Activated naive CD8-positive, alpha-beta T cell treated with anti-CD3 and anti-CD28 coated beads, Interleukin-2, amount 10 ng/mL, durations not matched to agents 7 days and 5 days (primary cell): ENCODE measurements at places on chromosomes 3 and 15.

GRCh38 chr3:25861566-25861965, 71.7 kb downstream of the OXSM start:
- DNase-seq, result no peak

DNA sequence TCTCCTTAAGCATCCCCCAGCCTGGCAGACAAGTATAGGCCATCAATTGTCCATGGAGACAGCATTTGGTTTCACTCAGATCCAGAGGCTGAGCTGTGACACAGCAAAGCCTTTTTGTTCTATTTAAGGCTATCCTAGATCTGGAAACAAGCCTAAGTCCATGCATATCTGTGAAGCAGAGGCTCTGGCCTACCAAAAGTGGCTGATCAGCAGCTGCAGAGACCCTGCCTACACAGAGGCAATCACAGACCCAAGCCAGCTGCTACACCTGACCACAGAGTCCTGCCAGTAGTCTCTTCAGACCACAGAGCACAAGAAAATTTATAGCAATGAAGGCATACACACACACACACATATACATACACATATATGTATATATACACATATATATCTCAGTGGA, 501.7 kb upstream of the ARPP21 start:
- DNase-seq, result no peak

DNA sequence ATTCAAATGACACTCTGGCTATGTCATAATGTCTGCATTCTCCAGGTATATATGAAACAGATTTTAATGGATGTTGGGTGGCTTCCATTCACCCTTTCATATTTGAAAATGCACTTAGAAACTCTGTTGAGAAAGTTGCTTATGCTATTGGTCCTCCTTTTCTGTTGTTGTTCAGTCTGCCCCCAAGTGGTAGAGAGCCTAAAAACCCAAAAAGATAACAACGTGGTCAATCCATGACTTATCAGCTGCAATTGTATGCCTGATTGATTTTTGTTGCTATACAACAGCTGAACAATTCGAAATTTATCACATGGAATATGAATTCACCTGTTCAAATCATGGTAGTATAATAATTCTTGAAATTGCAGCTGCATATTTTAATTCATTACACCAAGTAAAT, 279.8 kb downstream of the ROBO2 start:
- no peak for DNase-seq

GRCh38 chr3:183774631-183775030, 50.7 kb downstream of the MAP6D1 start:
- no peak for DNase-seq

- no peak for DNase-seq
Measured at GRCh38 chr3:171678971-171679492, 131.3 kb downstream of the PLD1 start.

- no peak for DNase-seq
Measured at GRCh38 chr15:61201322-61201721, 27.8 kb downstream of the RORA start.

DNA sequence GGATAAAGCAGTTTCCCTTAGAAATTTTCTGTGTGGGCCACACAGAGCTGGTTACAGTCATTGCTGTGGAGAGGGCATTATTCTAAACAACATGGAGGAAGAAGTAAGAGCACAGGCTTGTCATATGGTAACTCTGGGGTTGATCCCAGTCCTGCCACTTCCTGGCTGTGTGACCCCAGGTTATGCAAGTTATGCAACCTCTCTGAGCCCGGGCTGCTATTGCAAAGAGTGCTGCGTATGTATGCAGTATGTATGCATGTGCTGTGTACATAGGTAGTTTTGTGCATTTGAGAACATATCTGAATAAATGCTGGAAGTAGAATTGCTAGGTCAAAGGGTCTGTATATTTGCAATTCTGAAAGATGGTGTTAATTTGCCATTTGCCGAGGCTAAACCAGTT, 9.2 kb downstream of the SPSB4 start:
- no peak for DNase-seq

DNA sequence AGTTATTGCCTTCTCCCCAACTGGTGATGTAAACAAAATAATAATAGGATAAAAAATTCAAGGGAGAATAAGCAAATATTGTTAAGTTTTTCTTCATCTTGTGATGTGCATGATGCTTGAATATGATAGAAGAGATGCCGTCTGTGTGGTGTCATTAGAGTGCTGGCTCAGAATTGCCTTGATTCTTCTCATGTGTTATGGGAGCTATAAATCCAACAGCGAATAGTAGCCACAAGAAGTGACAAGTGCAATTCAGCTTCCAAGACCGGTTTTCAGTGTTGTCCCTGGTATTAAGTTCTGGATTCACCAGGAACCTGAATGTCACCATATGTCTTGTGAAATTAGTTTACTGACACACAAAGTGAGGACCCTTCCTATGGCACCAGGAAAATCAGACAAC, 547.0 kb downstream of the NSUN3 start:
- no peak for DNase-seq

DNA sequence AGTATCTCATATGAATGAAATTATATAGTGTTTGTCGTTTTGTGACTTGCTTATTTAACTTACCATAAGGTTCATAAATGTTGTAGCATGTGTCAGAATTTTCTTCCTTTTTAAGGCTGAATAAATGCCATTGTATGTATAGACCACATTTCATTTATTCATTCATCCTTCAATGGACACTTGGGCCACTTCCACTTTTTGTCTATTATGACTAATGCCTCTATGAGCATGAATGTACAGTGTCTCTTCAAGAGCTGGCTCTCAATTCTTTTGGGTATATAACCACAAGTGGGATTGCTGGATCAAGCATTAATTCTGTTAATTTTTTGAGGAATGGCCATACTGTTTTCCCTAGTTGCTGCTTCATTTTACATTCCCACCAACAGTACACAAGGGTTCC, 156.1 kb downstream of the VPS8 start:
- no peak for DNase-seq

DNA sequence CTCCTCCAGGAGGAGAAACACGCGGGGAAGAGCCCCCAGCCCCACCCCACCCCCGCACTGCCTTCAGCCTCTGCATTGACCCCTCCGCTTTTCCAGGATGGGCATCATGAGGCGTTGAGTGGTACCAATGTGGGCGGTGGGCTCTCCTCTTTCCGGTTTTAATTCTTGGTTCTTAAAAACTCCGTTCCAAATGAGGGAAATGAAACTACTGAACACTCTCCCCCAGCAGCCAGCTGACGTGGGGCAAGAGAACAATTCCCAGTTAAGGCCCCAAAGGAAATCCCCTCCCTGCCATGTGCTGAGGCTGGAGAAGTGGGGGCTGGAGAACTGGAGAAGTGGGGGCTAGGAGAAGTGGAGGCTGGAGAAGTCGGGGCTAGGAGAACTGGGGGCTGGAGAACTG, 5.3 kb upstream of the NRROS start:
- DNase-seq, result no peak

GRCh38 chr15:60392986-60393790, 4.6 kb downstream of the ANXA2 start:
- no peak for DNase-seq

- no peak for DNase-seq
Measured at GRCh38 chr3:133280586-133280985, 119.3 kb upstream of the BFSP2 start.

DNA sequence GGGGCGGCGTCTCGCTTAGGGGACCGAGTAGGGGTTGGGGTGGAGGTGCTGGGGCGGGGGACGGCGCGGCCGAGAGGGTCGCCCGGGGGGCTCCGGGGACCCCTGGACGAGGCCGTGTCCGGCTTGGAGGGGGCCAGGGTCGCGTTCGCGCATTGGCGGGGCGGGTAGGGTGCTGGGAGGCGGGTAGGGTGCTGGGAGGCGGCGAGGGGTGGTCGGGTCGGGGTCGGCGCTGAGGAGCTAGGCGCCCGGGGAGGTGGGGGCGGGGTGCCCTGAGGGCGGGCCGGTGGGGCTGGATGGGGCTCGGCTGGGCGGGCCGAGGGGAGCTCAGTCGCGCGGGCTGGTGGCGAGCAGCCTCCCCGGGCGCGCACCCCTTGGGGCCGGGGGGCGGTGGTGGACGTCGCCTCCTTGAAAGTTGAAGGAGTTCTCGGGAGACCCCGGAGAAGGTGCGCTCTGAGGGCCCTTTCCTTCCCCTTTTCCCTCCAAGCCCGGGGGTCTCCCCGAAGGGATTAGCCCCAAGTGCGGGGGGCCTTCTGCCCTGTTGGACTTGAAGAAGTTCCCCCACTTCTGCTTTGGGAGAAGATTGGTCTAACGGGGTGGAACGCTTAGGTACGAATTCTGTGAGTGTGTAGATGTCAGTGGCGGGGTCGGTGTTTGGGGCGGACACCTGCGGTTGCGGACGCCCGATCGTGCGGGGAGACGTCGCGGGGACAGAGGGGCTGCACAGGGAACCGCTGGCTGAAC, 543 bp downstream of the MEF2A start:
- peak; percentile 57 for DNase-seq

GRCh38 chr3:44510000-44510368, 32.5 kb upstream of the ZNF445 start:
- DNase-seq, result no peak

DNA sequence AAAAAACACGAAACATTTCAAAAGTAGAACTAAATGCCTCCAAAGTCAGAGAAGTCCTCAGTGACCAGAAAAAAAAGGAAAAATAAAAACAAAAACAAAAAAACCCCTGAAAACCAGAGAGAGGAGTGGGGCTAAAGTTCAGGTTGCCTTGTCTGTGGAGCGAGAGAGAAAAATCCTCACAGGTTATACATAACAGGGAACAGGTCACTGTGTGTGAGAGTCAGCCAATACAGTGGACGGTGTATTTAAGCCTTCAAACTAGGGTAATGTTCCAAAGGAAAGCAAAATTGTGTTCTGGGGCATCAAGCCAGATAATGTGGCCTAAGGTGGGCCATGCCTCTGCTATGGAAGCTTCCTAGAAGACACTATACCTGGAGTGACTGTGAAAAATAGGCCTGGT, 216.1 kb upstream of the SUCLG2 start:
- DNase-seq, result no peak

GRCh38 chr3:168051070-168051469, 44.7 kb downstream of the GOLIM4 start:
- no peak for DNase-seq

- no peak for DNase-seq
Measured at GRCh38 chr15:63335543-63336240, 46.0 kb downstream of the CA12 start.

- no peak for DNase-seq
Measured at GRCh38 chr3:189419683-189420082, 211.5 kb upstream of the TP63 start.

DNA sequence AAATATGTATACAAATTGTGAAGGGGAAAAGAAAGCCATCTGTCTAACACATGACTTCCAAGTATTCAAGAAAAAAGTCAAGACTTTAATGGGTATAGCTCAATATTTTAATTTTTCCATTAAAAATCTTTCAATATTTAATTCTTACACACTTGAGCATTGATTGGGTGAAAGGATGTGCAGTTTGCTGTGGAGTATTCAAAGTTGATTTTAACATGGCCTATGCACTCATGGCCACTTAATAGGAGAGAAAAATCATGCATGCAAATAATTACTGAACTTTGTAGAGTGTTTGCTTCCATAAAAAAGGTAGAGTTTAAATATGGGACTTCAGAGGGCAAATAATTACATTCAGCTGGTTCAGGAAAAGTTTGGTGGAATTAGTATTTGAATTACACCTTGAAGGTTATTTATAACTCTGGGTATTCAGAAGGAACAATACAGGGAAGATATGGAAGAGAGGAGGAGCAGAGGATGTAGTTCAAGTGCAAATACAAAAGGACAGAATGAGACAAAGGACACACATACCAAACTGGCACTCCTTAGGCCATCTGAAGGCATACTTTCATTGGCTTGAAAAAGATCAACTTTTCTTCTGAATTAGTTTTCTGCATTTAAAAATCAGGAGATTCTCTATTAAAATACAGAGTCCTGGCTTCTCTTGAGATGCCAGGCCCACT, 90.1 kb downstream of the OTOL1 start:
- no peak for DNase-seq

DNA sequence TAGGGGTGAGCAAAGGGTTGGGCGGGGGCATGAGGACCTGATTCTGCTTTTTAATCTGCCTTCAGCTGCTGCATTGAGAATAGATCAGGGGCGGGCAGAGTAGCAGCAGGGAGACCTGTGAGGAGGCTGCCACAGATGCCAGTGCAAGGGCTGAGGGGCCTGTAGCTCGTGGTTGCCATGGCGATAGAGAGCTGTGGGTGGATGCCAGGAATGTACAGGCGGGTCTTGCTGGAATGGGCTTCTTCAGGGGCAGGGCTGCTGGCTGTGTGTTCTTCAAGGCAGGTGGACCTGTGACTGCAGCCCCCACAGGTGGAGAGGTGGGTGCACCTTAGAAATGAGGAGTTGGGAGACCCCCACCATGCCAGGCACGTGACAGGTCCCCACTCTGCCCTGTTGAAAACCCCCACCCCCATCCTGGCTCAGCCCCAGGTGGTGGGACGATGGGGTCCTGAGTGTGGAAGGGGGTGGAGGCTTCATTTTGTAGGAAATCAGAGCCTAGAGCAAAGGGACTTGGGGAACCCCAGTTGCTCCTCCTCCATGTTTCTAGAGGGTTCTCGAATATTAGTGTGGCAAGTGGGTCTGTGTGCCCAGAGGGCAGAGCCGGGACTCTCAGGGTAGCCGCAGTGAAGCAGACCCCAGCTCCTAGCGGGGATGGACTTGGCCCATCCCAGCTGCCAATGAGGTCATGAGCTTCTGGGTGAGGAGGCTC, 38.3 kb downstream of the SLC6A6 start:
- DNase-seq, result no peak

- DNase-seq, result peak; percentile 92
Measured at GRCh38 chr15:88904624-88905327, 8.4 kb downstream of the MFGE8 start.
